Adipose tissue (tissue), 3 donors: ENCODE measurements at places on chromosomes 3 and 15. TPM values are rescaled to one million over a fixed set of nuclear protein-coding genes. Genes with fewer than 3 reads are reported as not detected.

The TMEM108 gene
- 0.70 TPM for polyA plus RNA-seq

The ARPIN gene
- 9.0 TPM for polyA plus RNA-seq

The EBLN2 gene
- 1.1 TPM for polyA plus RNA-seq

The HDAC11 gene
- 36.3 TPM for polyA plus RNA-seq

The PLSCR2 gene
- polyA plus RNA-seq = 0.14 TPM

The ALDH1A2 gene
- 1.4 TPM for polyA plus RNA-seq
